CD4-positive, alpha-beta memory T cell (primary cell): ENCODE measurements at places on chromosomes 3 and 15.

DNA sequence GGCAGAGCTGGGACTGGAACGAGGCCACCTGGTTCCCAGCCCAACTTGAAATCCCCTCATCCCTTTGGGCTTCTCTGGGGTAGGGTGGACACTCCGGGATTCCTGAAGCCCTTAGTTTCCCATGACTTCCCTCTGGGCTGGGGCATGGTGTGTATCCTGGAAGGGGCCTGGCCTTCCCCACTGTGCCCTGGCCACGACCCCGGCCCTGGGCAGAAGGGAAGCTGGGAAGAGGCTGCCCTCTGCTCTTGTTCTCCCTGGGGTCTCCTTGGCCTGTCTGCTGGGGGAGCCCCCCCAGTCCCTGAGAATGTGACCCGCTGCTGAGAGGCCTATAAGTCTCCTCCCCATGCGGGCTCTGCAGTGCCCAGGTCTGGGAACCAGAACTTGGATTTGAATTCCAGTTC is 104.9 kb downstream of the LINGO1 start:
- no peak for DNase-seq

- DNase-seq = no peak
Observed at GRCh38 chr3:194785315-194785714, 99.6 kb downstream of the FAM43A start.

- DNase-seq = no peak
Observed at GRCh38 chr3:7249493-7250076, 388.7 kb downstream of the GRM7 start.

DNA sequence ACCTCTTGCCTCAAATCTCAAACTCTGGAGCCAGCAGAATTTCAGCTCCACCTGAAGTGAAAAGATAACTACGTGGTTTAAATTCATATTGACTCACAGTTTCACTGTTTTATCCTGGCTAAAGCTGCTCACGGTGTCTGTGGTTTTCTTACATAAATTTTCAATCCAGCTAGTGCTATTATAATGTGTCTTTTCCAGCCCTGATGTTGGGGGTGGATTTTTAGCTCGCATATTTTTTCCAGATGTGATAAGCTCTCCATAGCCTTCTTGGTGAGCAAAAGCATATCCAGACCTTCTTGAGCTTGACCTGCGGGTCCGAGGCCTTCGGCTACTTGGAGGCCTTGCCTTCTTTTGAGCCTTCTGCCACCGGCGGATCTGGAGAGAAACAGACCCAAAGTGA is 239.3 kb downstream of the DTWD1 start:
- DNase-seq = no peak

DNA sequence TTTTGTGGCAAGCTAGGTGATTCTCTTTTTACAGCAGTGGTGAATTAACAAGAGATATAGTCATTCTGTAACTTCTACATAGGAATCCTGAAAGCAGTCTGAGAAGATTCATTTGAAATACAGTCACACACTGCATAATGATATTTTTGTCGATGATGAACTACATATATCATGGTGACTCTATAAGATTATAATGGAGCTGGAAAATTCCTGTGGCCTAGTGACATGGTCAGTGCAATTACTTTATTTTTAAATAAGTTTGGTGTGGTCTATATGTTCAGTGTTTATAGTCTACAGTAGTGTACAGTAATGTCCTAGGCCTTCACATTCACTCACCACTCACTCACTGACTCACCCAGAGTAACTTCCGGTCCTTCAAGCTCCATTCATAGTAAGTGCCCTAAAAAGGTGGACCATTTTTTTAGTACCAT is 511.4 kb upstream of the MCTP2 start:
- DNase-seq = no peak

- no peak for DNase-seq
Observed at GRCh38 chr3:124873226-124873625, 13.9 kb downstream of the ITGB5 start.

DNA sequence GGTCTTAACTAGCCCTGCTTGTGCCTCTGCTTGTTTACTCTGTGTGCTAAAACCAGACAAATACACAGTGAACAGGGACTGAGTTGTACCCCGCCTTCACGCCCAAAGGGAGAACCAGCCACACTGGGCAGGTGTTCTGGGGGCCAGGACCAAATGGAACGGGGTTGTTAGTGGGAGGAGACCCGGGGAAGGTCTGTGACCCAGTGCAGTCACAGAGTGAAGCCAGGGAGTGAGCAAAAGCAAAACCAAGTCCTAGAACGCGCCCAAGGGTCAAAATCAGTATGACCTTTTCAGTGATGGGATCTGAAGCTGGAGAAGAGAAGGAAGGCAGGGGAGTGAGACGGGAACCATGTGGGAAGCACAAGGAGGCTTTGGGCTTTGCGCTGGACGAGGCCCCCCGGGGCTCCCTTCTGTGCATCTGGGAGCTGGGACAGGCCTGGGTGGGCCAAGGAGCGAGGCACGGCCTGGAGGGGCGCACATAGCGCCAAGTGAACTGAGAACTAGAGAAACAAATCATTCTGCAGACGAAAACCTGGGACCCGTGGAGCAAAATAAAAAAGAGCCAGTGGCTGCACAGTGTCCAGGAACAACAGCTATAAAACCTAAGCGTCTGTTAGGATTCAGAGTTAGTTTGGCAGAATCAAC is 78.3 kb upstream of the ALDH1A3 start:
- no peak for DNase-seq

DNA sequence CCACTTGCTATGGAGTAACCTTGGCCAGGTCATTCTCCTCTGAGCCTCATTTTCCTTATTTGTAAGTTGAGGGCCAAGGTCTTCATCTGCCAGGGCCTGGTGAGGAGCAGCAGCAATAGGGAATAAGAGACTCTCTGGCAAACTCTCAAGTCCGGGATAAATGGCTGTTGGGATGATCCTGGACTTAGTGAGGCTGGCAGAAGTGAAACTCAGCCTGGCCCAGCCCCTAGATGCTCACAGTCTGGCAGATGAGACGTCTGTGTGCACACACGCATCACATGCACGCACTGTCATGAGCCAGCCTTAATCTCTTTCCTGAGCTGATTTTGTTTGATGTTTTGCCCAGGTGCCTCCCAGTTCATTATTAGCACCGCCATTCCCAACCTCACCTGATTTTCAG is 26.8 kb downstream of the SLC6A6 start:
- no peak for DNase-seq

GRCh38 chr3:61560517-61561373 is 626 bp upstream of the PTPRG start:
- DNase-seq = no peak

DNA sequence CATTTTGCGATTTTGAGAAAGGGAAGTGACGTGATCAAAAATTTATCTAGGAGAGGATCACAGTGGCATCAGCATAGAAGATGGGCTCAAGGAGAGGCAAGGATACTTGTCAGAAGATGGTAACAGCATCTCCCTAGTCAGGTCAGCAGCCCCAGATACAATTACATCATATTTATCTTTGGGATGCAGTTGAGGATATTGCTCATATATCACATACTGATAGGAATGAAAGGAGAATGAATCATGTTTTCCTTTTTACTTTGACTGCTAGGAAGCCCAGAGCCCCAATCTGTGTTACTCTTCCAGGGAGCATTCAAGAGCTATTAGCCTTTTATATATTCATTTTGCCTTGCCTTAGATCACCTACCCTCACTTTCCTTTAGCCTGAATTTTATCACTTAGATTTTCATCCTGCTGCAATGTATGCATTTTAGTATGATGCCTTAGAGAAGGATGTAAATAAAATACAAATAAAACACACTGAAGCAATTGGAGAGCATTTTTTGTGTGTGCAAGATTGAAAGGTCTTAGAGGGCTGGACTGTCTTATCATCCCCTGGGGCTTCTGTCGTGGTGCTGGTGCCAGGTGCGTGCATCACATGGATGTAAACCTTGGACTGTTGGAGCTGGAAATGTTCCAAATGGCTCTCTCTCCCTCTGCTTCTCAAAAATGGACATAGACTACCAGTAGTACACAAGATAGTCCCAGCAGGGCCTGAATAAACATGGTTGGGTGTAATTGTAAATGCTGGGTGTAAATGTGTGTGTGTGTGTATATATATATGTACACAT is 40.3 kb downstream of the CORO2B start:
- no peak for DNase-seq

DNA sequence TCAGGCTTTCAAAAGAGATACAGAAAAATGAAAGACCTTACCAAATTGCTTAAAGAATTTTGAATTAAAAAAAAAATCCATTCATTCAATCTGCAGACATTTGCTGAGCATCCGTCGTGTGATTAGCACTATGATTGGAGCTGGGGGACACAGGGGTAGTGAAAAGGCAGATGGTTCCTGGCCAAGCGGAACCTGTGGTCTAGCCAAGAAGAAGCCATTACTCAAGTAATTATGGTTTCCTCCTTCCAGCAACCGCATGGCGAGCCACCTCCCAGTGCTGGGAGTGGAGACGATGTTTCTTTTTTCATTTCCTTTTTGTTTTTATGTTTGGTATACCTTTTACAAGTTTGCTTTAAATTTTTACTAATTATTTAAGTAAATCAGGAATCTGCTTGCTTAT is 140.2 kb downstream of the CACNA2D3 start:
- DNase-seq = no peak

DNA sequence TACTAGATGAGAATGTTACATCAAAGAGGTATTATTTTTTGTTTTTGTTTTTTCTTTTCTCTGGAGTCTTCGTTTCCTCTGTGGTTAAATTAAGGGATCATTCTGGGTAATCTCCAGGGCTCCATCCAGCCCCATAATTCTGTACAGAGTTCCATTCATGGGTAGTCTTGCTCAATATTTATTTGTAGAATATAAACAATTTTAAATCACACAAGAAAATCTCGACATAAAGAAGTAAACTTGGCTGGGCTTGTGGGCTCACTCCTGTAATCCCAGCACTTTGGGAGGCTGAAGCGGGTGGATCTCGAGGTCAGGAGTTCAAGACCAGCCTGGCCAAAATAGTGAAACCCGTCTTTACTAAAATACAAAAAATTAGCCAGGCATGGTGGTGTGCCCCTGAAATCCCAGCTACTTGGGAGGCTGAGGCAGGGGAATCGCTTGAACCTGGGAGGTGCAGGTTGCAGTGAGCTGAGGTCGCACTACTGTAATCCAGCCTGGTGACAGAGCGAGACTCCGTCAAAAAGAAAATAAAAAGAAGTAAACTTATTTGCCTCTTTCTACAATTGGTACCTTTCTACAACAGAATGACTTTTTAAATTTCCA is 166.8 kb upstream of the TGFBR2 start:
- DNase-seq = no peak

DNA sequence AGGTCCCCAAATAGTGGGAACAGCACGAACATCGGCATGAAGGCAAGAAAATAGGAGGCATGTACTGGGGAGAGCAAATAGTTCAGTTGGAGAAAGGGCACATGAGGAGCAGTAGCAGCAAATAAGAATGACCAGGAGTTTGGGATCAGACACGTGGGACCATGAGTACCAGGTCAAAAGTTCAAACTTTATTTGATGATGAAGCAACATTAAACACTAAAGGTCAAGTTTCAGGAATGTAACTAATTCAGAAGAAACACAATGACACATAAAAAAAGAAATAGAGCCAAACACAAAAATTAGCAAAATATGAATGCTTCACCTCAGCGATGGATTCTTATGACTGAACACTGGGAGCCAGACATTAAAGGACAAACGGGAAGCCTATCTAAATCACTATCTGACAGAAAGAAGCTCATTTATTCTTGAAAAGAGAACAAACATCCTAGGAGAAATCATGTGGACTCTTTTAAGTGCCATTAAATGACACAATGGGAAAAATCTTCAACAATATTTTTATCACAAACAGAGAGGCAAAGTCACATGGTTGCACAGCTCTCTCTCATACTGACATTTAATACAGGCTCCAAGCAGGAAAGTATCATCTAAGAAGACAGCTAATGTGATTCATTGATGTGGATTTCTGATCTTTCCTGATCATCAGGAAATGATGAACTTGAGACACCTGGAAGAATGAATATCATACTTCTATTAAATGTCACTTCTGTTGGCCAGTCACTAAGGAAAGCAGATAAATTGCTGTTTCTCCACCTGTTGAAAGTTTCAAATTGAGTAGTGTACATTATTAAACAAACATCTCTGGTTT is 216.9 kb upstream of the THBS1 start:
- DNase-seq = no peak

DNA sequence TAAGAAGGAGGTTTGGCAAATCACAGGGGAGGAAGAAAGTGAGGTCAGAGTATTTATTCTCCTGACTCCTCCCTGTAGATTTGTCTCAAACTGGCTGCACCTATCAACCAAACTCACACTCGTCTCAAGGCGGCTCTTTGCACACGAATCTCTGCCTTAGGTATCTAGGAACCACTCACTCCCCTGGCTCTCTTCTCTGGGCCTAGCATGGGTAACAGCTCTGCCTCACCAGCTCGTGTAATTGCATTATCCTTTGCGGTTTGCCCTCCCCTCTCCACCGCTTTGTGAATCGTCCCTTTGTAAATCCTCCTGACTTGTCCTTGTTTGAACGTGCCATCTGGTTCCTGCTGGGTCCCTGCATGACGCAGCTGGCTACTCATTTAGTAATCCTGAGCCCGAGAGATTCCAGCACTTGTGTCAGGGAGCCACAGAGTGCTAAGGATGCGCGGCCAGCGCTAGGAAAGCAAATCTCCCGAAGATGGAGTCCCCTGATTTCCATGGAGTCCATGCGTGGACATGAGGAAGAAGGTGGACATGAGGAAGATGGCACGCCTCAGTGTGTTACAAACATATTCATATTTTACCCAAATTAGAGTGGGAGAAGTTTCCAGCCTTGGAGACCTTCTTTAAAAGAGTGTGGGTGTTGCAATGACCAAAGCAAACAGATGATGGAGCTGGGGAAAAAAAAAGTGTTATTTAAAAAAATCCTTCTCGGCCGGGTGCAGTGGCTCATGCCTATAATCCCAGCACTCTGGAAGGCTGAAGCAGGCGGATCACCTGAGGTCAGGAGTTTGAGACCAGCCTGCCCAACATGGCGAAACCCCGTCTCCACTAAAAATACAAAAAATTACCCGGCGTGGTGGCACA is 26.7 kb downstream of the NRROS start:
- DNase-seq = no peak

- DNase-seq = no peak
Observed at GRCh38 chr3:57770009-57770827, 14.1 kb downstream of the SLMAP start.

DNA sequence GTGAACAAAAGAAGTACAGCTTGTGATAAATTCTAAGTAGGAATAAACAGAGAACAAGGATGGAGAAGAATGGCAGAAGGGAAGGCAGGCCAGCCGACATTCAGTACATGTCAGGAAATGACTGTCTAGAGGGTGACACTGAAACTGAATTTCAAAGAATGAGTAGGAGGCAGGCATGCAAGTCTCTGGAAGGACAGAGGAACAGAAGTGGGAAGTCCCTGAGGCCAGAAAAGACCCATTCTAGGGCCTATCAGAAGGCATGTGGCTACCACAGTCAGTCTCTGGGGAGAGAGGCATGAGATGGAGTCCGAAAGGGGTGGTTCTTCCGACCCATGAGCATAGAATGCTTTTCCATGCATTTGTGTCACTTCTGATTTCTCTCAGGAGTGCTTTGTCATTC is 243.5 kb upstream of the UBE2E2 start:
- no peak for DNase-seq

- DNase-seq = no peak
Observed at GRCh38 chr3:52420388-52420787, 24.5 kb downstream of the SEMA3G start.

DNA sequence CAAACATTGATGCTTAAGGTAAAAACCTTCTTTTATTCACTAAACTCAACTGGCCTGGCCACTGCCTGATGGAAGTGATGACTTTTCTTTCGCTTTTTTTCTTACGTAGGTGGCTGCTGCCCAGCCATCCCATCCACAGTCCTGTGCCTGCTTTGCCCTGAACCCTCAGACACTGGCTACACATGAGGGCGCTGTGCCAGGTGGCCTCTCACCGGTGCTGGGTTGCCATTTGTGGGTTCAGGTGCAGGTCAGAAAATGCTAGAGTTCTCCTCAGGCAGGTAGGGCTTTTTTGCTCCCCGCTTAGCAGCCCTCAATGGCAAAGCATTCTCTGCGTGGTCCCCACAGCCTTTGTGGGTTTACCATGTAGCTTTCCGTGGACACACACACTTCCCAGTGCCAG is 88.3 kb upstream of the PRR23E start:
- DNase-seq = no peak
